Renal cortex interstitium (tissue), 15 donors: ENCODE measurements at places on chromosomes 12 and 14.

- DNase-seq = no peak
Measured at GRCh38 chr12:33267641-33268040, 172.0 kb downstream of the SYT10 start.

DNA sequence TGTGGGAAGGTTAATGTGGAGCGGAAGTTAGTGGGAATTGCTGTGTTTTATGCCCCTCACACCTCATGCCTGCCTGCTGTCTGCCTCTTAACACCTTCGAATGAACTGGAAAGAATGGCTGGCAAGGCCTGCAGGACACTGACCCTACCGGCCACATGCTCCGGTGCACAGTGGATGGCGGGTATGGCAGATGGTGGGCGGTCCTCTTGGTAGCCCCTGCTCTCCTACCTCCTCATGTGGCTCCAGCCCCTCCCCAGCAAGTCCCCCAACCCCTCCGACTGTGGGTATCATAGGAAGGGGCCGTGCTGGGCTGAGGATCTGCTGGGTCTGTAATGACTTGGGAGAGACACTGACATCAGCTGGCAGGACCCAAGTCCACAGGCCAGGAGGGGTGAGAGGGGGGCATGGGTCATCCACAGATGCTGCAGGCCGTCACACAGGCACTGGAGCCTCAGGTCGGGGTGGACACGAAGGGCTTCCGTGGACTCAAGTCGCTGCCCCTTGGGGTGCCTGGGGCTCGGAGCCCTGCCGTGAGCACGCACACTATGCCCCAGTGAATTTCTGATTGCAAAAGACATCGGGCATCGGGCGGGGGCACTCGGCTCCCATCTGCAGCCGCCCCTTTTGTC, 77.4 kb downstream of the KIF26A start:
- DNase-seq = no peak

DNA sequence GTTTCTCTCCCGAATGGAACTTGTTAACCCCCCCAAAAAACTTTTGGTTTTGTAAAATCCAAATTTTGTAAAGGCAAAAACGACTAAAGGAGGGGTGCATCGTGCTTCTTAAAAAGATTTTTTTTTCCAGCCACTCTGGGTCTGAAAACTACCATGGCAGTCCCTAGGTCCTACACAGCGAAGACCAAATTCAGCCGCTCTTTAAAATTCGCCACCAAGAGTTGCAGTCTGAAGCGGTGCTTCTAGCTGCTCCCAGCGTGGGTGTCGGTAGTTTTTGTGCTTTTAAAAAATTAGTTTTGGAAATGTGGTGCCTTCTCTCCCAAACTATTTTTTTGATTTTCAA, 873 bp upstream of the GSC start:
- DNase-seq = no peak

- DNase-seq = no peak
Measured at GRCh38 chr12:6554168-6555017, 1.4 kb downstream of the IFFO1 start.

- DNase-seq = no peak
Measured at GRCh38 chr12:58774731-58775130, 145.6 kb downstream of the LRIG3 start.

GRCh38 chr14:55107766-55108554, 21.1 kb upstream of the LGALS3 start:
- DNase-seq = no peak

DNA sequence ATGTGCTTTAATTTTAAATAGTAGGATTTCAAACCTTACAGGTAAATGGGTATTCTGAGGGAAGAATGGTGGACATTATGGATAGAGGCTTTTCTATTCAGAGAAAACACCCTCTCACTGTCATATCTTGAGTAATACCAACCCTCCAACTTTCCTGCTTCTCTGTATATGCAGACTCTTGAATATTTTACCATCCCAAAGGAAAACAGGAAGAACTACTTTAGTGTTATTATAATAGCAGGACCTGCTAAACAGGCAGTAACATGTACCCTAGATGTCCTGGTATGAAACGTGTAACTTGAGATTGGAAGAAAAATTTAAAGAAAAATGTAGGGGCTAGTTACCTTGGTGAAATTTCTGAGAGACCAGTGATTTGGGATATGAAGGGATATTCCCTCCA, 82.9 kb upstream of the TRHDE start:
- DNase-seq = no peak

DNA sequence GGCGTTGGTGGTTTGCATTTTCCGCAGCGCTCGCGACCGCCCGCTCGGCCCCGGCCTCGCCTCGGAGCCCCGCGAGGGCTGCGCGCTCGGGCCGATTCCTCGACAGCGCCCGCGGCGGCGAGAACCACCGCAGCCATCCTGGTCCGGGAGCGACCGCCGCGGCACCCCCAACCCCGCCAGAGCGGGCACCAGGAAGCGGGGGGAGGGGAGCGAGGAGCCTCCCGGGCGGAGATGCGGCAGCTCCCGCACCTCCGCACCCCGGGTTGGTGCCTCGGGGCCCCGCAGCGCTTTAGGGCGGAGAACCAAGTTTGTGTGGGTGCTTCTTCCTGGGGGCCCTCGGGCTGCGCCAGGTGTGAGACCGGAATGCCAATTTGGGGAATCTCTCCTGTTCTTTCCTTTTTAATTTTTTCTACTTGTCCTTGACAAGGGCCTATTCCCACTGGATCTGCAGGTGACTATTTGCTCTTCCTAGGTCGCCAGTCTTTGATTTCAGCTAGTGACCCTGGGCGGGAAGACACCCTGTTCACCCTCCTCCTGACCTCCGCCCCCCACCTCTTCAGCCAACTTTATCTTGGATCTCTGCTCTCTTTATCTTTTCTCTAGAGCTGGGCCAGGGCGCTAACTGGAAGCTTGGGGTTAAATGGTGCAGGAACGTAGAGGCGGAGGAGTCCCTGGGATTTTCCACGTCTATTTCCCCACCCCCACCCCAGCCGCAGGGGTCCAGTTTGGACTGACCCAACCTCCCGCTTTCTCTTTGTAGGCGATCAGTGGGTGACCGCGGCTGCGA, at the start of gene SOCS2:
Gene SOCS2, plus strand, starts transcription at position 751 of the 787 bp plus-strand sequence. CDS start 223 bp downstream, outside the sequence.
- DNase-seq = no peak

GRCh38 chr14:25090716-25091454, 40.9 kb upstream of the STXBP6 start:
- peak; percentile 56 for DNase-seq

DNA sequence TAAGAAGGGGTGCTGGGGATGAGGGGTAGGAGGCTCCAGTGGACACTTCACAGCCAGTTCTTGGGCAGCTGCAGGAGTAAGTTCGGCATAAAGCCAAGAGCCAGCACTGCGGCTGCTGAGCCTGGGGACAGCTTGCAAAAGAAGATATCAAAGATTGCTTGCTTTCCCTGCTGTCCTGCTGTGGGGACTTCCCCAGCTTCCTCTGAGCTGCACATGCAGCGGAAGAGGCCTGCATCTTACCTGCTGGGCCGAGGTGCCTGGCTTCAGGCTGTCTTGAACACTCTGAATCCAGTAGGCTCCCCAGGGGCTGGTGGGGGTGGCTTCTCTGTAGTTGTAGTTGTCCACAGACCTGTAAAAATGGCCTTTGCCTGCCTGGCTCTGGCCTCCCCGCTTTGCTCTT, 1.3 kb downstream of the CHGA start:
- DNase-seq = no peak

- DNase-seq = no peak
Measured at GRCh38 chr12:106138633-106139421, at the start of gene NUAK1. Gene NUAK1, minus strand, starts transcription at chr12:106138954. Its CDS starts 301 bp downstream, at chr12:106138653.

DNA sequence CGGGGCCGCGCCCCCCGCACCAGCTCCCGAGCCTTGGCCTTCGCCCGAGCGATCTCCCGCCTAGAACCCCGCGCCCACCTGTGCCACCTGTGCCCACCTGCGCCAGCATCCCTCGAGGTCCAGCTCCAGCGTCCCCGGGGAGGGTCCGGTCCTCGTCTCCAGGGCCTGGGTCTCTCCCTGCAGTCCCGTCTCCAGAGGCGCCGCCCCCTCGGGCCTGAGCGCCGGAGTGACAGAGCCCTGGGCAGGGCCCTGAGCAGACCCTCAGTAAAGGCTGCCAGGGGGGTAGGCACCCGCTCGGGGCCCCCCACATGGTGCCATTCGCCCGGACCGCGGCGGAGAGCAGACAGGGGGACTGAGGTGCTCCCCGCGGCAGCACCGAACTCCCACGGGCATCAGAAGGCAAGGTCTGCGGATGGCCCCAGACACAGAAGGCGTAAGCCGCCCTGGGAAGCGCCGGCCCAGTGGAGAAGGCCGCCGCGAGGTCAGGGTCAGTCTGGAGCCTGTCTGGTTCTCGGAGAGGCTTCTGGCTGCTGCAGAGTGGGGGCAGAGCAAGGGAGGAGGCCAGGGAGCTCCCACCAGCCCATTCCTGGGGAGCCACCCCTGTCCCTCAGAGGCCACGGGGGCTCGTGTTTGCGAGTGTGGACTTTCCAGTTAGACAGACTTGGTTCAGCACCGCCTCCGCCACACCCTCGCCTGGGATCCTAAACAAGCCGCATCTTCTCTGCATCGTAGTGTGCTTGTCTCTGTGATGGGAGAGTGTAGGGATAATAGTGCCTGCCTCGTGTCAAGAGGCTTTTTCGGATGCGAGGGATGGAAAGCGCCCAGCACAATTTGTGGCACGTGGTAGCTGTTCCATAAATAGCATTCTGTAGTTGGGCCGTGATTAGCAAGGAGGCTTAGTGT, 1.1 kb upstream of the PPP1R13B start:
- DNase-seq = no peak

DNA sequence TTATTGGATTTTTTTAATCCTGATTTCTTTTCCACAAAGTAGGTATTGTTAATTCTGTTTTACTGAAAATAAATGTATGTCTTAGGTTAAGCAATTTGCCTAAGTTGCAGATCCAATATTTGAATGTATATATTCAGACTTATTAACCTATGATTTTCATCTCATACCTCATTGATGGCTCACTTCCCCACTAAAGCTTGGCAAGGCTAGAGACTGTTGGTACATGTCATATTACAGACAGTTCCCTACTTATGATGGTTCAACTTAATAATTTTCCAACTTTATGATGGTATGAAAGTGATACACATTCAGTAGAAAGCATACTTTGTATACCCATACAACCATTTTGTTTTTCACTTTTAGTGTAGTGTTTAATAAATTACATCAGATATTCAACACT, 33.2 kb upstream of the KCNH3 start:
- no peak for DNase-seq

DNA sequence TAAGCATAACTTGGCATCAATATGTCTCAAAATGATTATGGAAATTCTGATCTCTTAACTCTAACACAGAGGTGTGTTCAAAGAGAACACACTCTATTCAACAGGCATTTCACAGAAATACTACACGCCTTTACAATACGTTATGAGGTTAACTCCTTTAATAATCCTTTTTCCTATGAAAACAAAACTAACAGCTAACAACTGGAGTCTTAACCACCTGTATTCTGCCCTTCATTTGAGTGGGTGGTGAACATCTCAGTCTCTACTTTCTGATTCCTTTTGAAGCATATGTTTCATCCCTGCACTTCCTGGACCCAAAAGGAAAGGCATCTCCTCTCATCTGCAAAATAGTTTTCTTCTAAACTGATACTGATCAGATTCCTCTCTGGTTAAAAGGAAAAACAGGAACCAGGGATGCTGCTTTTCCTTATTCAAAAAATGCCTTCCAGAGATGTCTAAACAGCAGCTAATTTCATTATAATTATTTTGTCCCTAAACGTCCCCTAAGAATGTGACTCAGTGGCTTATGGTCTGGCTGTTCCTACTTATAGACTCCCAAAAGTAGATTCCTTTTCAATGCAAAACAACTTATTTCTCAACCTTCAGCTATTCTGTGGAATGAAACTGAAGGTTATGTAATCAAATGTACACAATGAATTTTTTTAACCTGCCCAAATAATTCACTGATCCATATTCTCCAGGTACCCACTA, 24.1 kb downstream of the ITPR2 start:
- DNase-seq = no peak

DNA sequence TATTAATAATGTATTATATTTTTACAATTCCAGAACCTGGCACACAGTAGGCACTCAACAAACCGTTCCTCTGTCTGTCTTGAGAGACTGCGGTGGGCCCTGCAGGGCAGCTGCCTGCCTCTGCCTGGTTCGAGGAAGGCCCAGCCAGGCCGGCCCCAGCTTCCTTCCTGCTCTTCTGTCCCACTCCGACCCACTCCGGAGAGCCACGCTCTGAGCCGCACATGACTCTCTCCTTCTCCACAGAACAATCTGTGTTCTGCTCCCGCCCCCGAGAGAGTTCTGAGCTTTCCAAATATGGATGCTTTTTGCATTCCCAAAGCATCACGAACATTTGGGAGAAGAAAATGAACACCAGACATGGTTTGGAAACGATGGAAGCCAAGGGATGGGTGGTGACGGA, 57.3 kb downstream of the TTC7B start:
- no peak for DNase-seq

- no peak for DNase-seq
Measured at GRCh38 chr14:63982156-63982555, 129.4 kb downstream of the SYNE2 start.

GRCh38 chr14:35332517-35333263, 40.5 kb downstream of the PSMA6 start:
- DNase-seq = no peak

DNA sequence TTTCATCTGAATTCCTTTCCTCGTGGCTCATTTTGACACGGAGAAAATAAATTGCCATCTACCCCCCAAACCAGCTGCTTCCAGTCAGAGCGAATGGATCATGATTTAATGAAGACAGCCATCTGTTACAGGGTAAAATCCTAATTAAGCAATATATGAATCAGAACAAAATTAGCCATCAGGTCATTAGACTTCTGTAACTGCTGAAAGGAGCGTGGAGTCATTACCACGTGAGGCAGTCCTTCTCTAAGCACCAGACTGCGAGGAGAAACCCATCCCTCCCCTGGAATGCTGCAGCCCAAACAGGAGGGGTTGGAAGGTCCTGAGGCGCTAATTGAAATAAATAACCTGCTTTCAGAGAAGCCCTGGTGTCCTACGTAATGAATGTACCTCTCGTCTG, 51.1 kb upstream of the TCL1A start:
- no peak for DNase-seq

DNA sequence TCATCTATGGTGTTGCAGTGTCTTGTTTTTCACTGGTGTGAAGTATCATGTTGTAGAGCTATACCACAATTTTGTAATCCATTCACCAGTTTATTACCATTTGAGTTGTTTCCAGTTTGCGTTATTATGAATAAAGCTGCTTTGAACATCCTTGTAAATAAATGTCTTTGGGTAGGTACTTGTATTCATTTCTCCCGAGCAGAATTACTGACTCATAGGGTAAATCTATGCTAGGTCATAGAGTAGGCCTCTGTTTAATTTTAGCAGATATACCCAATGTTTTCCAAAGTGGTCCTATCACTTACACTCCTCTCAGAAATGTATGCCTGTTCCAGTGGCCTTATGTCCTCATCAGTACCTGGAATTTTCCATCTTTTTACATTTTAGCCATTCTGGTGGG, 6.6 kb upstream of the GOLGA5 start:
- no peak for DNase-seq

DNA sequence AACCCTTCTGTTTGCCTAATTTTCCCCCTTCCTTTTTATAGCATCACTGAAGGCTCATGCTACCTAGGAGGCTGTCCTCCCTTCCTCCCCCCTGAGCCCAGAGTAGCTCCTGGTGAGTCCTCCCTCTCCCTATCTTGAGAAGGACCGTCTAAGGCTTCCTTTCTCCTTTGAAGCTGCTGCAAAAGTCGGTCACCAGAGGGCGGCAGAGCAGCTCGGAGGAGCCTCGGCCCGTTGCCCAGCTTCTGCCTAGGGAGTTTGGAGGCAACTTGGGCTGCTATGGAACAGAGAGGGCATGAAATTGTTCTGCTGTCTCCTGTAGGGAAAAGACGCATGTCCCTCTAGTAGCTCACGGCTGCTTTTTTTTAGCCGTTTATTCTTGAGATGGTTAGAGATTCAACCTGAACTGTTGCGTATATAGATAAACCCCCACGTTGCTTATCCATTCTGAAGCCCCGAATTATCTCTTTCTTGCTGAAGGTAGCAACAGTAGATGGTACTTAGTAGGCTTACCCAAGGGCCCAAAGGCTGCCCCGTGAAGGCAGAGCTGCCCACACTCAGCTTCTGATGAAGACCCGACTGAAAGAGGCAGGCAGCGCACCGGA, 5.7 kb downstream of the WNT5B start:
- no peak for DNase-seq
